ENCODE measurements at places on chromosomes 5 and 9.
A peak's percentile ranks its signal among the peaks of the same experiment; 100 is the strongest.

DNA sequence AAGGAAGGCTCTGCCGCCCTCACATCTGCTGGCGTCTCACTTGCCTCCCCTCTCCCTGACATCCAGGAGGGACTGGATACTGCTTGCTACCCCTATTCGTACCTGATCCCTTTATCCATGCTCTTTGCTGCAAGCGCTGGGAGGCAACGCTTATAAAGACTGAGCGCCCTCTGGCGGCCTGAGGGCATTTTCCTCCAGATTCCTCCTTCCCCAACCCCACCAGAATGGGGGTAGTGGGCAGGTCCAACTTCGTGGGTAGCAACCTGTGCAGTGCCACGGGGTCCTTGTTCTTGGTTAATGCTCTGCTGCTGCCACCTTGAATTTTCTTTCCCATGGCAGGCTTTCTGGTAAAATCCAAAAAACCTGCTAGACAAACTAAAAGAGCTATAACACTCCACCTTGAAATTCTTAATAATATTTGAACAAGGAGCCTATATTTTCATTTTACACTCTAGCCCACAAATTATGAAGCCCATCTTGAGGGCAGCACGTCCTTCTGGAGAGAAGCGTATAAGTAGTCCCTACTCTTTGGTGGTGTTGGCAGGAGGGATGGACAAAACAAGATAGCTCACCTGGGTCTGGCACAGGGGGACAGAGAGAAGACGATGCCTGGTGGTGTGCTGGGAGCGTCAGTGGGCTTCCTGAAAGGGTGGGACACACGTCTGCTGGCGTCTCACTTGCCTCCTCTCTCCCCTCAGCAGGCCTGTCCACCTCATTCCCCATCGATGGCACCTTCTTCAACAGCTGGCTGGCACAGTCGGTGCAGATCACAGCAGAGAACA lies 52.5 kb downstream of the JADE2 start:
- peak; percentile 90 for DNase-seq

GRCh38 chr5:56145511-56145910 lies 87.6 kb downstream of the ANKRD55 start:
- peak; percentile 54 for DNase-seq

DNA sequence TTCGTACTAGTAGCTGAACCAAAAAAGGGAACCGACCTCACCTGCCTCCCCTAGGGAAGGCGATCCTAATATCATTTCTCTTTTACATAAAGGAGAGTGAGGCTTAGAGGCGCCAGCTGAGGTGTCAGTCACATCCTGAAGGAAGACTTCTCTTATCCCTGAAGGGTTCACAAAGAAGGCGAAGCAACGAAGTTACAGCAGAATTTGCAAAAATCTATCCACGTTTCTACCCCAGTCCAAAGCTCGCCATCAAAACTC lies 598 bp upstream of the KIAA1191 start:
- no peak for DNase-seq

GRCh38 chr5:133456933-133457402 lies 155.4 kb downstream of the FSTL4 start:
- DNase-seq: peak; percentile 73

GRCh38 chr5:107557051-107557658 lies 113.6 kb downstream of the EFNA5 start:
- no peak for DNase-seq

DNA sequence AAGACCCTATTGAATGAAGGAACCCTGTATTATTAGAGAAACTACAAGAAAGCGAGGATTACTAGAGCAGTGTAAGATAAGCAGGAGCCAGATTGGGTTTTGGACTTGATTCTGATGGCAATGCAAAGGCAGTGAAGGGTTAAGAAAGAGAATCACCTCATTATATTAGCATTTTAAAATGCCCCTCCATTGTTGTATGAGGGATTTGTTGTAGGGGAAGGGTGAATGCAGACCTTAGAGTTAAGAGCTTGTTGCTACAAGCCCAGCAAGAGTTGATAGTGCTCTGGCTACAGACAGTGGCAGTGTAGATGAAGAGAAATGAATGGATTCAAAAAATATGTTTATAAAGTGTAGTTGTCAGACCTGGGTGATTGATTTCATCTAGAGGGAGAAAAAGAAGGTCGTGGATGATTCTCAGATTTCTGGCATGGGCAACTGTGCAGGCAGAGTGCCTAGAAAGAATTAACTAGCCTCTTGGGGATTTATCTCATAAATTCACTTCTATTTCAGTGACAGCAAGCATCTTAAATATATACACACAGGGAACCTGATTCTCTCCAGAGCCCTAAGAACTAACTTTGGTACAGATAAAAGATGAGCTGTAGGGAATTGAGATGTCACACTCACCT lies 344.8 kb downstream of the ARRDC3 start:
- DNase-seq: no peak

DNA sequence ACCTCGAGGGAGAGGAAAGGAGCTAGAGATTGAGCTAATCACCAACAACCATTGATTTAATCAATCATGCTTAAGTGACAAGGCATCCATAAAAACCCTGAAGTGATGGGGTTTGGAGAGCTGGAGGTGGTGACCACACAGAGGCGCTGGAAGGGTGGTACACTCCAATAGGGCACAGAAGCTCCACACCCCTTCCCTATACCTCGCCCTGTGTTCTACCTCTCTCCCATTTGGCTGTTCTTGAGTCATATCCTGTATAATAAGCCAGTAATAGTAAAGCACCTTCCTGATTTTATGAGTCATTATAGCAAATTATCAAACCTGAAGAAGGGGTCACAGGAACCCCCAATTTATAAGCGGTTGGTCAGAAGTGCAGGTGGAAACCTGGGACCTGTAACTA lies 18.3 kb downstream of the ACTL7B start:
- DNase-seq: no peak

DNA sequence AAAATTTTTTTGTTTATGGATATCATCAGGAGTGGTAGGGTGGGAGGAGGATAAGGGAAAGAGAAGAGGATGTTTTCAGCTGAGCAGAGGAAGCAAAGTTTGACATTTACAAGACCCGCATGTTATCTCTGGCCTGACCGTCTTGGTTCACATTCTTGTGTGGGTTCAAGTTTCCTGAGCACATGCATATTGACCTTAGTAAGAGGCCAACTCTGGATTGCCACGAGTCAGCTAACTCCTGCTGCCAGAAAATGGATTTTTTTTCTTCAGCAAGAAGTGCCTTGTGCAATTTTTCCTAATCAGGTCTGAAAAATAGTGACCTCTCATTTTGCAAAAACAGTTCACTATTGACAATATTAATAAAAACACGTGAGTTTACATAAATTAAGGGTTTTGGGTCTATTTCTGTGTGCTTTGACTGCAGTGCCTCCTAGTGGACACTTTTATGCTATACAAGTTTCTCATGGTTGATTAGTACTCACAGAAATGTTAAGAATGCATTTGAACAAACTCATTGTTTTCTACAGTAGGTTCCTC lies 27.1 kb upstream of the BASP1 start:
- peak; percentile 69 for DNase-seq

DNA sequence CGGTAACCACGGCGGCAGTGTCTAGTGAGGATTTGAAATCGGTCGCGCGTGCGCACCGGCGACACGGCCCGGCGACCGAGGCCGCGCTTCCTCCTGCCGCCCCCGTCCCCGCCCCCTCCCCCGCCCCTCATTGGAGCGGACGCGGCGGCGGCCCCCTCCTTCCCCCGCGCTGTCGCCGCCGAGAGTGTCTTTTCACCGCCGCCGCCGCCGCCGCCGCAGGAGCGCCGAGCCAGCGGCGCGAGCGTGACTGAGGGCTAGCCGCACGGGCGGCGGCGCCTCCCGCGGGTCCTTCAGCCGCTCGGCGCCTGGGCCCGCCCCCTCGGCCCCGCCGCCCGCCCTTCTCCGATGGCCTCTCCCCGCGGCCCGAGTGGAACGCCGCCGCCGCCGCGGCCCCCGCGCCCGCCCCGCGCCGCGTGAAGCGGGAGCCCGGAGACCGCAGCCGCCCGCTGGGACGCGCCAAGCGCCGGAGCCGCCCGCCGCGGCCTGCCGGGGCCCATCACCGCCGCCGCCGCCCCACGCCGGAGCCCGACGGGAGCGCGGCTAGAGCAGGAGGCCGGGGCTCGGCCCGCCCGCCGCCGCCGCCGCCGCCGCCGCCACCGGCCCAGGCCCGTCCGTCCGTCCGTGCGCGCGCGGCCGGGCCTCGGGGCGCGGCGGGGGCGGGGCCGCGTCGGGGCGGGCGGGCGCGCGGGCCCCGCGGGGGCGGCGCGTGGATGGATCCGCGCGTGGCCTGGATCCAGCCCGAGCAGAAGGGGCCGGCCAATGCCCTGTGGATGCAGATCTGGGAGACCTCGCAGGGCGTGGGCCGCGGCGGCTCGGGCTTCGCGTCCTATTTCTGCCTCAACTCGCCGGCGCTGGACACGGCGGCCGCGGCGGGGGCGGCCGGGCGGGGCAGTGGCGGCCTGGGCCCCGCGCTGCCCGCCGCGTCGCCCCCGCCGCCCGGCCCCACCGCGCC lies at the start of gene TENT4A:
Gene TENT4A (plus strand): TSS at position 159 of the 952 bp plus-strand sequence. CDS start 552 bp downstream, at position 711.
- peak; percentile 51 for DNase-seq

- no peak for DNase-seq
Observed at GRCh38 chr9:102479191-102479590, 515.9 kb upstream of the CYLC2 start.

DNA sequence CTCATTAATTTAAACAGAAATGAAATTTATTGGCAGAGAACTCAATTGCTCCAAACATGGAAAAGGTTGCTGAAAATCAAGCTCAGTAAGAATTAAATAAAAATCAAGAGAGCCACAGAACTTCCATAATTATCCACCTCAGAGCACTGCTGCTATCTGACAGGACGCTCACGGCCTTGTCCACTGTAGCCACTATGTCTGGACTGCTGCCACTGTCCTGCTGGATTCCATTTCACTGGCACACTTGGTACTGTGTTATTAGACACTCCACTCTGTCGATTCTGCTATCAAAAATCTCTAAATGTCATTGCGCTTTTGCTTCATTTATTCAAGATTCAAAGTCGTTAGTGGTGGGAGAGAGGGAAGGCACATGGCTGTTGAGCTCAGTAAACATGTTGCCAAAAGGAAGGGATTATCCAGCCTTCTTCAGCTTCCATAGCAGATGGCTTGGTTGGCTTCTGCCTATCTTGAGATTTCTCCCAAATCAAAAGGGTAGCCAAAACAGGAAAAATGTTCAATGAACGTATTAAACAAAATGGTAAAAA lies 815.0 kb downstream of the CDH18 start:
- no peak for DNase-seq

GRCh38 chr9:6450641-6451375 lies 37.8 kb downstream of the UHRF2 start:
- DNase-seq: no peak

GRCh38 chr9:134628354-134628736 lies 13.3 kb upstream of the COL5A1 start:
- DNase-seq: no peak

DNA sequence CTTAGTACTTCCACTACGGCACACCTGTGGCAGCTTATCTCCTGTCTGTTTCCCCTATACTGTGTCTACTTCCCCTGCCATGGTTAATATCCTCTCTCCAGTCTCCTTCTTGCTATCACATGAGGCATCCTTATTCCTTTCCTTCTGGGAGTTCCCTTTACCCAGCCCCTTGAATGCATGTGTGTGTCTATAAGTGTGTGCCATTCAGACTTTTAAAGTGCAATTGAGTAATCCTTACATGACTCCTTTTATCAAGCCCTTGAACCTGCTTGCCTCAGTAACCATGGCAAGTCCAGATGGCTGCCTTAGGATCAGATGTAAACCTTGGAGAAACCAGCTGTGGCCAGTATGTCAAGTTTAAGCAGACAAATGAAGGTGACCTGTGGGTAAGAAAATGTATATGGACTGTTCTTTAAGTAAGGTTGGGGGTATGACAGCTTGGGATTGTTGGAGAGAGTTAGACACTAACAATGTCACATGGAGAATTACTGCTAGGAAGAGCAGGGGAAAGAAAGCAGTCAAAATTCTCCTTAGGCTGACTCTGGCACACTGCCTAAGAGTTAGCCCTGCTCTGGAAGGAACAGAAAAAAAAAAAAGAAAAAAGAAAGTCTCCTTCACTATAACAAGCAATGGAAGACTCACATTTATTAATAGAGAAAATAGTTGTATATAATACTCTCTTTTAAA lies 142.1 kb downstream of the HINT1 start:
- DNase-seq: peak; percentile 5

GRCh38 chr5:163362840-163363371 lies 74.5 kb upstream of the CCNG1 start:
- no peak for DNase-seq

DNA sequence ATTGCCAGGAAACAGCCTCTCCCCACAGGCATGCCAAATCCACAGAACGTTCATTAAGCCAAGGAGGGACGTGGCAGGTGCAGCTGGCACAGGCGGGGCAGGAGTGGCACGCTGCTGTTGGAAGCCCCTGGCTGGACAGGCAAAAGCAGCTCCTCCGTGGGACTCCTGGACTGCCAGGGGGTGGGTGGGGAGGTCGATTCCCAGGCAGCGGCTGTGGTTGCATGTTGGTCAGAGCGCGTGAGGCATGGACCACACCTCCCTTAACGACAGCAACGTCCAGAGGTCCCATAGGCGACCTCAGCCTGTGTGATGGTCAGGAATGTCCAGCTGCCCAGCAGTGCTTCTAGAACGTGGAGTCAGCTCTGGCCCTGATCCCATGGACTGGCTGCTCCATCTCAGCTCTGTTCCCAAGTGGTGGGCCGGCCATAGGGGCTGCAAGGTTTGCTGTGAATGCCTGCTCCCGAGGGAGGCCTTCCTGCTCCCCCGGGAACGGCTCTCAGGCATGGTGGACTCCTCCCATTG lies 6.9 kb downstream of the SLC6A19 start:
- no peak for DNase-seq

DNA sequence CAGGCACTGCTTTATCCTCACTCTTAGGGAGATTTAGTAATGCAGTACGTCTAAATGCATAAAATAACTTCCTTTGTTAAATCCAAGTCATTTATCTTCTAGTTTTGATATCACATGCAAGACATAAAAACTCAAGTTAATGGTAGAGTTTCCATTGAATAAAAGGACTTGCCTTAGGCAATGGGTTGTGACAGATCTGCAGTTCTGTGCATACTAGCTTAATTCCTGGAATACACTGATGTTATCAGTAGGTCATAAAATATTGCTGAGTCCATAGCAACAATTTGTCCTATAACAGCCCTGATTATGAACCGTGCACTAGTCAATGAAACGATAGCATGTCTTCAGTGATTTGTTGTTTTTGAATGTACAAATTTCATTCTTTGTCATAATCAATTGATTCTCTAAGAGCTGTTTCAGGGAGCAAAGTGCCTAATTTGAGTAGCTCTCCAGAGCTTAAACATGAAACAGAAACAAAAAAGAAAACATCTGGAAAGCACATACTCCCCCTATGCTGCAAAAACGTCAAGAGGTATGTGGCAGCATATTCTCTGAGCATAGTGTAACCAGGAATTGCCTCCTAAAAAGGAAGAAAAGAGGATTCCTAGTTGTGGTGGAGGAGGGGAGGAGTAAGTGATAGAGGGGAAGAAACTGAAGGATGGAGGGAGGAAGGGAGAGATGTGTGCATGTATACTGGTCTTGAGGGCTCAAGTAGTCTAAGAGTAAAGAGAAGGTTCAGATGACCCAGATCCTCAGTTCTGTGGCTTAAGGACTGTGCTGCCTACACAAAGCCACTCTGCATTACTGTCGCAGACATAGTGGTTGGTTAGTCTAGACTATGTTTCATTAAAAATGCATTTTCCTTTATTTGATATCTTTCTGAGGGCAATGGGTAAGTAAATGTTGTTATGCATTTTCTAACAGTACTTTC lies 589.2 kb downstream of the PRR16 start:
- no peak for DNase-seq

GRCh38 chr9:110126499-110126941 lies 81.4 kb downstream of the C9orf152 start:
- no peak for DNase-seq

Data from suppressor macrophage treated with lipopolysaccharide for 4 hours (primary cell).